Neural crest cell (in vitro differentiated cells): ENCODE measurements at places on chromosomes 12 and 14. TPM values are rescaled to one million over a fixed set of nuclear protein-coding genes. Genes with fewer than 3 reads are reported as not detected.

TESPA1 gene
- not detected in 2 replicates for total RNA-seq

DNA sequence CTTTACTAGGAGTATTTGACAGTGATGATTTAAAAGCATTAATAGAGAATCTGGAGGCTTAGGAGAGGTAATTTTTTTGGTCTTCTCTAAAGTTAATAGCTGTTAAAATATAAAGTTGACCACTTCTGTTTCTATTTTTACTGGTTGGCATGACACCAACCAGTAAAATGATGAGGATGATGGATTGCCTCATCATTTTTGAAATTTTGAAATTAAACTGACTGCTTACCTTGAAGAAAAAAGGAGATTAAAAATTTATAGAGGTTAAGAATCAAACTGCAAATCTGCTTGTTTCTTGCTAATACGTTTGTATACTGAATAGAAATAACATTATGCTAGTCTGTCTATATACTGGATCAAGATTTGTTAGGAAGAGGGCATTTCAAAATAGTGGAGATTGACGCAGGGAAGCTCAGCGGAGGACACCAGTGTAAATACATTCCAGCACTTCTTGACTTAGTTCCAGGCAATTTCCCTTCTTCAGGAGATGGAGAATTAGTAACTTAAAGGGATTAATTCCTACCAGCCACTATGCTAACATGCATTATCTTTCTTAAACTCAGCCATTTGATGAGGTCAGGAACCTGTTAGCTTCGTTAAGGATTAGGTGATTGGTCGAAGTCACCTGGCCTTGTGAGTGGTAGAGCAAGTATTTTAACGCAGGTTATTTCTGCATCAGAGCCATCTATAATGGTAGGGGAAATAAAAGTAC is 3.6 kb downstream of the EID3 start:
- DNase-seq: no peak

SYNDIG1L gene
- not detected in 2 replicates for total RNA-seq

- no peak for DNase-seq
Measured at GRCh38 chr12:25811656-25812126, 146.8 kb upstream of the RASSF8 start.

DNA sequence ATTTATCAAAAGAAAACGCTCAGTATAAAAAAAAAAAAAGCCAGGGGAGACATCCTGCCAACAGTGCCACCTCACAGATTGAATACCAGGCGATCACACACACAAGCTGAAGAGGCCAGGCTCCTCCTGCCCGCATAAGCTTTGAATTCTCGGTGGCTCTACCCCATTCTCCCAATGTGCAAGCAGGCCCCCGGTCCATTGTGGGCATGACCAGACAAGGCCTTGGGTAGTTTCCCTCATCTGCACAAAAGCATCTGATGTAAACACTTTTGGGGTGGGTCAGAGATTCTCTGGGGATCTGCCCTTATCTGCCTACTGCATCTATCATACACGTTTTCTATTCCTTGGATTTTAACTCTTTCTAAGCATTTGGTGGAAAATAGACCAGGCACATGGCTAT is 16.2 kb downstream of the KLRF2 start:
- no peak for DNase-seq

TAS2R46 gene
- 0.43 and 0.89 TPM in 2 replicates for total RNA-seq

GRCh38 chr12:81296556-81297305 is 218.9 kb downstream of the ACSS3 start:
- no peak for DNase-seq

- DNase-seq: no peak
Measured at GRCh38 chr12:121990692-121991603, 30.7 kb upstream of the BCL7A start.

GRCh38 chr12:54388237-54389133 is 4.0 kb upstream of the ZNF385A start:
- DNase-seq: no peak

DNA sequence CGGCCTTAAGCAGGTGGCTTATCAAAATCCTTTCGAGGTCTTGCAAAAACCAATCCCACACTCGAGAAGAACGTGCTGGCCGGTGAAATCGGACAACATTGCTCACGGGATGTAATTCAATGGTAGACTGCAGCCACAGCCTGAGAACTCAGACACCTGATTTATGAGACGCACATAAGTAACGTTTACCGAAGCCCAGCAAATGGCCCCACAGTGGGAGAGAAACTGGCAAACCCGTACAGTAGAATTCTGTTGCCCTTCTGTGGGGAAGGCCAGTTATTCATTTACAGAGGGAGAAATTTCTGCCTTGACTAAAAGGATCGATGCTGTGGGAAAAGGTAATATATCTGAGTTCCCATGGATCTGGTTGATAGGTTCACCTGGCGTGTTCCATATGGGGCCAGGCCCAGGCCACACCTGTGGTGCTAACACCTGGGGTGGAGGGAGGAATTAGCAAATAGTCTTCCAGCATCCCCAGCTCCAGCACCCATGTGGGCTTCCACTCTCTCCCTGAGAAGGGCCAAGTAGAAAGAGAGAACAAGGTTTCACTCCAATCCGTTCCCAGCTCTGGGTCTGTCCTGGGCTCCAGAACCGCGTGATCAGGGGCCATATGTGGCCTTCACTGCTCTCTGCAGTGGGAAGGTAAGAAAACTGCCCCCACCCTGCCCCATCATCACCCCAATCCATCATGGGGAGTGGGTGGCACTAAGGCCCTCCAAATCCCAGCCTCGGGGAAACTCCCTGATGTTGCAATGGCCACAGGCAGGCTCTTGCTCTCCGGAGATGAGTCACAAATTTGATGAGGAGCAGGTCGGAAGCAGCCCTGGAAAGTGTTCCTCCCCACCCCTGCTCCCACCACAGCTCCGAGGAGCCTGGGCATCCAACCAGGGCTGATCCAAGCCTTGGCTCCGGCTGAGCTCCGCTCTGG is 12.7 kb downstream of the BDKRB1 start:
- DNase-seq: no peak

- peak; percentile 22 for DNase-seq
Measured at GRCh38 chr12:10140001-10140400, 10.0 kb upstream of the CLEC7A start.

- DNase-seq: no peak
Measured at GRCh38 chr12:46209914-46210872, 58.6 kb downstream of the SLC38A1 start.

DNA sequence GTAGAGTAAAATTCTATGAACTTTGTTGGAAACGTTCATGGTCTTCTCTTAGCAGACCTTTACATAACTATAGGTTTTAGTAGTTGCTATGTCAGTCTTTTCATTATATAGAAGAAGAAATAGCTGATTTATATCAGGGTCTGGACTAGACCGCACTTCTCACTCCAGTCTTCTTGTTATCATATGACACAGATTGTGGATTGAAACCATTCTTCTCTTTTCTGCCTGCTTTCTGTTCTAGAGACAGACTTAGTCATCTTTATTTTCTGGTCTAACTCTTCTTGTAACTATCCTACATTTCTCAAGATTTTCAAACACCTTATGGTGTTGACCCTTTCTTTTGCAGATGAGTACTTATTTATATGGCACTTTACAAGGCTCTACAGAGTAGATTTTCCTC is 55.7 kb downstream of the PCNX1 start:
- no peak for DNase-seq

PSMD9 gene
- total RNA-seq: 46.3 and 47.4 TPM in 2 replicates

FRMD6 gene
- total RNA-seq: 34.5 and 38.0 TPM in 2 replicates
